ENCODE measurements at places on chromosomes 13 and 19.

GRCh38 chr13:93262729-93263345 lies 36.2 kb downstream of the GPC6 start:
- DNase-seq, result no peak

DNA sequence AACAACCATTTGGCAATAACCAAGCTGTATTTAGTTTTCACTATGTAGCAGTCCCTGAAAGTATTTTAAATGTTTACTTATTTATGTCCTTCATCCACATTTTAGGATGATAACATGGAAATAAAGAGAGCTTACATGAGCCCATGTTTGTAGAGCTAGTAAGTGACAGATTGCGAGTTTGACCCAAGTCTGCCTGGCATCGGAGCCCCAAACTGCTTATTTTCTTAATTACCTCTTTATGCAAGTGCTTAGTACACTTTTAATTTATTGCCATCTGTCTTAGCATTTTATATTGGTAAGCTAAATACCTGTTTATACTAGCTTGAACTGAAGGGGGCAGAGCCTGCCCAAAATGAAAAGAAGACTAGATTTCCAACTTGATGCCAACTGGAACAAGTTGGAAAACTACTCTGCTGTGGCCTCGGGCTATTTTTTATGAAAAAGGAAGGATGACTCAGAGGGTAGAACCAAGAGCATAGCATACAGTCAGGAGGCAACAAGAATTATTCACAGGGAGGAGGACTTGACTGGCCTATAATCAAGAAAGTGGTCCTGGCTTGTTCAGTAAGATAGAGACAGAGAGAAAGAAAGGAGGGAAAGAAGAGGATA lies 150.2 kb downstream of the NDFIP2 start:
- peak; percentile 19 for DNase-seq

GRCh38 chr13:49329831-49330545 lies 82.3 kb downstream of the CDADC1 start:
- no peak for DNase-seq

- DNase-seq, result peak; percentile 62
These were observed 13.4 kb downstream of the THOP1 start for GRCh38 chr19:2798733-2799132.

DNA sequence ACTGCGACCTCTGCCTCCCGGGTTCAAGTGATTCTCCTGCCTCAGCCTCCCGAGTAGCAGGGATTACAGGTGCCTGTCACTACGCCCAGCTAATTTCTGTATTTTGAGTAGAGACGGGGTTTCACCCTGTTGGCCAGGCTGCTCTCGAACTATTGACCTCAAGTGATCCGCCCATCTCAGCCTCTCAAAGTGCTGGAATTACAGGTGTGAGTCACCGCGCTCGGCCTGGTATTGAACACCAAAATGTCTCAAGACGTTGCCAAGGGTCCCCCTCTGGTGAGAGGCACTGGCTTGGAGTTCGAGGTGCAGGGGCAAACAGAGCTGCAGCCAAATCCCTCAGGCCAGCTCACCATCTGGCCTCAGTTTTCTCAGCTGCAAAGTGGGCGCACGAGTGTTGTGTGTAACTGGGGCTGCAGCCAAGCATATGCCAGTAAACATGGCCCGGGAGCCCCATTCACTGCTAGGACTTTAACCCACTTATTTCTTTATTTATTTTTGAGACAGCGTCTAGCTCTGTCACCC lies 8.0 kb downstream of the TJP3 start:
- no peak for DNase-seq

- DNase-seq, result no peak
These were observed 49.7 kb downstream of the CRTC1 start for GRCh38 chr19:18733196-18733647.

DNA sequence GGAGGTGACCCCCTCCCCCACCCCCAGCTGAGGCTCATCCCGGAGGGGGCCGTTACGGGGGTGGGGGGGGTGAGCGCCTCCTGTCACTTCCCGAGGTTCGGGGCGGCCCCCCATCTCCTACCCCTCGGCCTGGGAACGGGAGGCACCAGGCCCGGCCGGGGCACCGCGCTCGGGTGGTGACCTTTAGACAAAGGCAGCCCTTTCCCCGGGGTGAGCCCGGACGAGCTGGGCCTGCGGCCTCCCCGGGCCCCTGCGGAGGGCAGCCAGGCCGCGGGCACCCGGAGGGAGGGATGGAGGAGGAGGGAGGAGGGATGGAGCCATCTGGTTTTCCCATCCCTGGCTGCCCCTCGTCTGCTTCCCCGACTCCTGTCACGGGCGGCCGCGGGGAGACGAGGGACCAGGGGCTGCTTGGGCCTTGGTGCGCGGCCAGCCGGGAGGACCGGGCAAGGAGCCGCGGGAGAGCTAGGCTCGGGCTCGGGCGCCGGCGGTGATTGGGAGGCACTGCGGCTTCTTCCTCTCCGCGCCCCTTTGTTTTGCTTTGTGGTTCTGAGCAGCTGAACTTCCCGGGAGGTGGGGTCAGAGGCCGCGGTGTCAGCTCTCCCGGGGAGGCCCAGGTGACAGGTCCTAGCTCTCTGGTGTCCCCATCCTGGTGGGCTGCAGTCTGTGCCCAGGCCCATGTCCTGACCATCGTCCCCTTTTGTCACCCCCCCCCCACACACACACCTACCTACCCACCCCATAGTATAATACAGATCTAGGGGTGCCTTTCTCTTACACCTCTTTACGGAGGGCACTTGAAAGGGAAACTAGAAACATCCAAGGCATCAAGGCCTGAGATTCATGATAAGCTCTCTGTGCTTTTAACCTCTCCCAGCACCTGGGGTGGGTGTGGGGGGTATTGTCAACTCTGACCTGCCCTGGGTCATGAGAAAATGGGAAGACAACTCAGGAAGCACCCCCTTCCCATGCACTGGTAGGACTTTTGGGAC lies 1.3 kb downstream of the BICRA start:
- peak; percentile 48 for DNase-seq

GRCh38 chr19:7562646-7563393 lies 27.3 kb downstream of the PNPLA6 start:
- no peak for DNase-seq

DNA sequence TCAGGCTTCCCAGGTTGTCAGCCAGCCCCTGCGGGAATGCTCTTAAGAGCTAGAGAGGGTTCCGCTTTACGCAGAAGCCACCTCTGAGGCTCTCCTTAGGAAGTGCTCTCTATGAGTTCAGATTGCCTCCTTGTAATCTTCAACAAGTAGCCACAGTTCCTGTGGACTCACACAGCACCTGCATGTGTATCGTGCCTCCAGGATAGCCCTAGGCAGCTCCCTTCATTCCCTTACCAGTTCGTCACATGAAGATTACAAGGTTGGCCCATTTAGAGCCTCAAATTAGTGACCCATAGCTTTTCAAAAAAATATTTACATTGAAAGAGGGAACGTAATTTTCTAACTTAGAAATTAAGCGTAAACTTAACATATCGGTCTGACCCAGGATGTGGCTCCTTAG lies 284.3 kb downstream of the MTUS2 start:
- DNase-seq, result no peak

DNA sequence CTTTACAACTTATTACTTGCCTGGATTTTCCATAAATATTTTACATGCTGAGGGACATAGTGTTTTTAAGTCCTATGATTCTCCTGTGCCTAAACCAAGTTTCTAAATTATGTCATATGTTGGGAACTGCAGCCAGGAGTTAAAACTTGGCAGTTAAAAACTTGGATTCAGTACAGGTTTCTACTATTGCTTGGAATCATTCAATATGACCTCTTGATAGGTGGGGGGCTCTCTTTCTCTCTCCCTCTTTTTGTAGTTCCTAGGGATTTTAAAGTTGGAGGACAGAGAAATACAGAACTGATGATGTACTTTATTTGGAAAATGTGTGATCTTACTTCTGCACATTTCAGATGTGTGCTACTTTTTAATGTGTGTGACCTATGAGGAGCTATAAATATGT lies 4.7 kb downstream of the CSNK1A1L start:
- DNase-seq, result no peak

DNA sequence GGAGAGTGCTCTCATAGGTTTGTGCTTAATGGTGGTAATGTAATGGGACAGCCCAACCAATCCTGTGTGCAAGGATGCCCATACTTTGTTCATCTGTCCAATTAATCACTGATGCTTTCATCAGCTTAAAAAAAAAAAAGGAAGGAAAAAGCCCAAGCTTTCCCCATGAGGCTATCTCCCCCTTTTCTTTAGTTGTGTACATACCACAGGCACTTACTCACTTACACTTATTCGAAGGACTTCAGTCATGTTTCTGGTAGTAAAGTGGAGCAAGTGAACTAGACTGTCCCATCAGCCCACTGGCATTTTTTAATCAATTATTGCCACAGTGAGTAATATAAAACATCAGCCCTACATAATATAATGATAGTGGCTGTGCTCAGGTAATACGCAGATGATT lies 183.5 kb upstream of the UFM1 start:
- DNase-seq, result no peak

DNA sequence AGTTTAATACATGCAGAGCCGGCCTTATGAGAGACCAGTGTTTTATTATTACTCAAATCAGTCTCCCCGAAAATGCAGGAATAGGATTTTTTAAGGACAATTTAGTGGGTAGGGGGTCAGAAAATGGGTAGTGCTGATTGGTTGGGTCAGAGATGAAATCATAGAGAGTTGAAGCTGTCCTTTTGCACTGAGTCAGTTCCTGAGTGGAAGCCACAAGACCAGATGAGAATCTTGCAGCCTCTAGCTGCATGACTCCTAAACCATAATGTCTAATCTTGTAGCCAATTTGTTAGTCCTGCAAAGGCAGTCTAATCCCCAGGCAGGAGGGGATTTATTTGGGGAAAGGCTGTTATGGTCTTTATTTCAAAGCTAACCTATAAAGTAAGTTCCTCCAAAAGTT lies 1163.9 kb downstream of the DIAPH3 start:
- no peak for DNase-seq

- DNase-seq, result no peak
These were observed 992 bp upstream of the ADGRE1 start for GRCh38 chr19:6886277-6886897.

DNA sequence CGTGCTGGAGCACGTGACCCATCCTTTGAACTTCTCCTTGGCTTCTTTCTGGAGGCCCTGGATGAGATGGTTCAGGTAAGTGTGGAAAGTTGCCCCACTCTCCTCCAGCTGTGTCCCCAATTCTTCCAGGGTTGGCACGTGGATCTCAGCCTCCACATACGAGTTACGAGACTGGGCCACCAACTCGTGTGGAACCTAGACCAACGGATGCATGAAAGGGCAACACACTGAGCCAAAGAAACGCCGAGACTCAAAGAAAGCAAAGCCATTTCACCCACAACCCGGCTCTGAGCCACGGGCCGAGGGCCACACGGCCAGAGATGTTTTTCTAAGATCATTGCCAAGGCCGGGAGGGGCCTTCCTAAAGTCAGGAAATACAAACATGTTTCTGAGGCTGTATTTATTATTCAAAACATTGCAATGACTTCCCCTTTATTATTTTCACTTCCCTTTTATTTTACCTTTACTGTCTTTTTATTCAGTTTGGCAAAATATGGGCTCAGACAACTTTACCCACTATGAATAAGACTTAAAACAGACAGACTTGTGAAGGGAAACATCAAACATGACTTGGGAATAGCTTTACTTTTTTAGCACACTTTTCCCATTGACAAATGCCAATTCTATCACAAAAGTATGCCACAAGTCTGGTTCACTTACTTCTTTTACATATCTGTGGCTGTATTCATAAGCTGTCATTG lies 94.6 kb downstream of the KL start:
- DNase-seq, result no peak

DNA sequence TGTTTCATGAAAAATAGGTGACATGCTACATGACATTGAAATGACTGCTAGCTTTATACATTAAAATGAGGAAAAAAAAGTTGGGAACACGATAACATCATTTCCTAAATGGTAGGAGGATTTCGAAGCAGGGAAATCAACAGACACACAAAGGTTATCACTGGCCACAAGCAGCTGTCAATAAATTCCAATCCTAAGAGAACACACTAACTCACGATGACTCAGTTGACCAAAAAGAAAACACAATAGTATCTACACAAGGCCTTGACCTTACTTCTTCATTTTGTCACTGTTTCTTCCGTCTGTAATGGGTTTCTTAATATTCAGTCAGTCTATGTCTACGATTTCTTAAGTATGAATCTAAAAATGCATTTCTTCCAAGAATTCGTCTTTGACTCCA lies 36.5 kb downstream of the STARD13 start:
- DNase-seq, result no peak

GRCh38 chr19:36686365-36687213 lies 823 bp upstream of the ZNF567 start:
- peak; percentile 30 for DNase-seq

DNA sequence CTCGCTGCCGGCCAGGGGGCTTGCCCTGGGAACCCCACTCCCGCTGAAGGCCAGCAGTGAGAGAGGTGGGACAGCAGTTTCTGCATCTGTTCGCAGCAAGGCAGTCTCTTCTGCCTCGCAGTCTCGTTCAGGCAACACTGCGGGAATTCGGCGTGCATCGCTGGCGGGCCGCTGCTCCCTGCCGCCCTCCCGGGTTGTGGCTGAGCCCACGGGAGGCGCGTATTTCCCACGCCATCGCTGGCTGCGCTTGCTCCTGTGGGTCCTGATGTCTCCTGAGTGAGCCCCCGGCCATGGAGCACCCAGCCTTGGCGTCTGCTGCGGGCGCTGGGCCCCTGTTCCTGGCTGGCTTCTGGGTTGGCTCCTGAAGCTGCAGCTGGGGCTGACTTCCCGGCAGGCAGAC lies 227.9 kb downstream of the TEX29 start:
- DNase-seq, result no peak

DNA sequence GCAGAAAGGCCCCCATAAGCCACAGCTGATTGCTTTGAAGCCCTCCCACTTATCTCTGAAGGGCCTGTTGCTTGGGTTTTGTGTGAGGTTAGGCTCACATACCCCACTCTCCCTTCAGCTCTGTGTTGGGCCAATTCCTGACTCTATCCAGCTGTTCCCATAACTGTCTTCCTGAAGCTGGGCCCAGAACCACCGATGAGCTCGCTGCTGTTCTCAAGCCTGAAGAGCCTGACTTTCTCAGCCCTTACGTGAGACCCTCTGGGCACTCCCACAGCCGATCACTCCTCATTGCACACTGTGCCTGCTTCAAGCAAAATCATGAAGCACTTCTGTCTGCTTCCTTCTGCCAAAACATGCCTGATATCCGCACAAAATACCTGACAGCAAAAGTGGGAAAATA lies 124.1 kb downstream of the CRYL1 start:
- DNase-seq, result no peak

GRCh38 chr13:98098516-98098915 lies 44.4 kb upstream of the FARP1 start:
- no peak for DNase-seq

GRCh38 chr13:40553356-40553755 lies 113.1 kb downstream of the FOXO1 start:
- DNase-seq, result no peak

GRCh38 chr13:45508776-45509175 lies 44.0 kb downstream of the COG3 start:
- DNase-seq, result no peak

- no peak for DNase-seq
These were observed 183.9 kb downstream of the LHFPL6 start for GRCh38 chr13:39419068-39419467.

- no peak for DNase-seq
These were observed 1240.5 kb downstream of the UQCRFS1 start for GRCh38 chr19:27972291-27973040.

GRCh38 chr13:39527961-39528660 lies 74.9 kb downstream of the LHFPL6 start:
- peak; percentile 80 for DNase-seq

GRCh38 chr19:29758863-29759262 lies 43.8 kb upstream of the C19orf12 start:
- no peak for DNase-seq

- no peak for DNase-seq
These were observed 10.4 kb downstream of the SETDB2 start for GRCh38 chr13:49454388-49455006.

Data from cerebellum (tissue), 4 donors.